ENCODE measurements at places on chromosomes 12 and 14.

- DNase-seq = no peak
Observed at GRCh38 chr14:104101086-104101621, 15.7 kb downstream of the ASPG start.

- DNase-seq = no peak
Observed at GRCh38 chr14:22026527-22026926, 352.9 kb upstream of the OR4E1 start.

DNA sequence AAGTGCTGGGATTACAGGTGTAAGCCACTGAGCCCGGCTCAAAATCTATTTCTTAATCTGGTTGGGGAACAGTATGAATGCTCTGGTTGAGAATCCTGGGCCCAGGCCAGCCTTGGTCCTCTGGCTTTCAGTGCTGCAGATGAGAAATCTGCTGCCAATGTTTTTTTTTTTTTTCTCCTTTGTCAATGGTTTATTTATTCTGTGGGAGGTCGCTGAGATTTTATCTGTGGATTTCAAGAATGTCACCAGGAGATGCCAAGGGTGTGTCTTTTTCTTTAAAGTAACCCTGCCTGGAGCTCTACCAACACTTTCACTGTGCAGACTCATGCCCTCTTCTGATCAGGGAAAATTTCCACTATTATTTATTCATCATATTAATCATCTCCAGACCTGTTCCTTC lies 3.6 kb downstream of the SLC25A29 start:
- DNase-seq = no peak

DNA sequence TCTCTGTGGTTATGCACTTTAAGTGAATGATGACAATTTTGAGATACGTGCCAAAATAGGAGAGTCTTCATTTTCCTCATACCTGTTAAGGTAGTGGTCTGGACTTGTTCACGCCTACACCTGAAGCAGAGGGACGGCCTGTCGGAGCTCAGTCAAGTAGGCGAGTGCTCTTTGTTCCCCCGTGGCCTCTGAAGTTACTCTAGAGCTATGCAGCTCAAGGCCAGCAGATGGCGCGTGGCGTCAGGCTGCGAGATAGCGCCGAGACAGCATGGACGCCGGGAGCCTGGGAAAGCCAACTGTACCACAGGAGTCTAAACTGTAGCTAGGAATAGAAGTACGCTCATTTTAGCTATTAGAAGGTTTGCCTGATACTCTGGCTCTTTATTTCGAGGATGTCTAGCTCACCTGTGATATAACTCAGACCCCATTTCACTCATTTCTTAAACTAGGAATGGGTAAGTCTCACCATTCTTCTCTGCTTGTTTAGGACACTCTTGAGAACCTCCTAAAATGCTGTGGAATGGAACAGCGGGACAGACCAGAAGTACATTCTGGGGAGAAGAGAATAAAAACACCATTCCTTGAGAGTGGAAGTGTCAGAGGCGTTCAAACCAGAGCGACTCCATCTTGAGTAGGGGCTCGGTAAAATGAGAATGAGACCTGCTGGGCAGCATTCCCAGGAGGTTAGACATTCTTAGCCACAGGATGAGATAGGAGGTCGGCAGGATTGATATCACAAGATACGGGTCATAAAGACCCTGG lies 267.4 kb upstream of the HMGA2 start:
- DNase-seq = peak; percentile 9

DNA sequence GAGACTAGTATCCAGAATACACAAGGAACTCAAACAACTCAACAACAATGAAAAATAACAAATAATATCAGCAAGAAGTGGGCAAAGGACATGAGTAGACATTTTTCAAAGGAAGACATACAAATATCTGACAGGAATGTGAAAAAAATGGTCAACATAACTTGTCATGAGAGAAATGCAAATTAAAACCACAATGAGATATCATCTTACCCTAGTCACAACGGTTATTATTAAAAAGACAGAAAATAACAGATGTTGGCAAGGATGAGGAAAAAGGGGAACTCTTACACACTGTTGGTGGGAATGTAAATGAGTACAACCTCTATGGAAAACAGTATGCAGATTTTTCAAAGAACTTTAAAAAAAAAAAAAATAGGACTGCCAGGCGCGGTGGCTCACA lies 20.4 kb downstream of the VWF start:
- no peak for DNase-seq

GRCh38 chr14:70000601-70001000 lies 121.4 kb downstream of the SMOC1 start:
- no peak for DNase-seq

DNA sequence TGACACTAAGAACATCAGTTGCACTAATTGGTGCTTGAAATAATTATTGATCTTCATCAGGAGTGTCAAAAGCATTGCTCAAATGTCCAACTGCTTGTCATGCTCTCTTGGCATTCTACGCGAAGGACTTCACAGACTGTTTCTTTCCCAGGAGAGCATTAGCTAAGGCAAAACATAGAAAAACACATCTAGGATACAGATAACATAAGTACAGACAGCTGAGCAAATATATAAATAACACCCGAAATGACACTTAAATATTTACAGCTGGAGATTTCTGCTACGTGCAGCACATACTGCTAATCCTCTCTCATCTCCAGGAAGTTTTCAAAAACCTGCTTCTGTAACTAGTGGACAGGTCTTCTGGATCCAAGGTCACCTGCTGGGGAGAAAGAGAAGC lies 120.0 kb upstream of the PRMT8 start:
- DNase-seq = no peak

DNA sequence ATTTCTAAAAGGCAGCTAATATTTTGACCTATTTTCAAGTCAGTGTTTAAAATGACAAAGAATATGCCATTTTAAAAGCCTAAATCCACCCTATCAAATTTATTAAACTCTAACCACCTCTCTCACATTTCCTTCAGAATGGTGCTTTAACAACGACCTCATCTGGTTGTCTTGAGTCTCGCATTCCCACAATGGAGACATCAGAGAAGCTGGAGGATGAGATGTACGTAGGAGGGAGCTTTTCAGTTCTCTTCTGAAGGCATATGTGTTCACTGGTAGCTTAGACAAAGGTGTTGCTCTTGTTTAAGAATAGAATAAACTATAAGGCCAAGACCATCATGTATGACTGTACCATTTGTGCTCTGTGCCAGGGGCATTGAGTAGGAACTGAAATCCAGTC lies 82.9 kb downstream of the BCL2L14 start:
- DNase-seq = no peak

- DNase-seq = no peak
Observed at GRCh38 chr12:101327051-101327450, 47.1 kb downstream of the UTP20 start.

DNA sequence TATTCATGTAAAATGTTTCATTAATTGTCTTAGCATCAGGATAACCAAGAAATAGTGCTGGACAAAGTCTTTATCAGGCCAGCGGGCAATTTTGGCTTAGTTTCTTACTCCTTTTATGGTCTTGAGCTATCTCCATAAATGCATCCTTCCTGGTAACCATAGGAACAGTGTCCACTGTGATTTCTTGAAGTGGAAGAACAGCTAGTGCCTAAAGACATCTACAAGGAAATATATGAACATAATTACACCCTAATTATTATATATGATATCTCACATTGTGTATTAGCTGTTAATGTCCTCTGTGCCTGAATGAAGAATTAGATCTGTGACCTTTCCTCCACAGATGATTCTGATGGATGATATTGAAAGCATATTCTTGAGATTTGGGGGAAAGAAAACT lies 286.7 kb upstream of the ATXN7L3B start:
- DNase-seq = no peak

DNA sequence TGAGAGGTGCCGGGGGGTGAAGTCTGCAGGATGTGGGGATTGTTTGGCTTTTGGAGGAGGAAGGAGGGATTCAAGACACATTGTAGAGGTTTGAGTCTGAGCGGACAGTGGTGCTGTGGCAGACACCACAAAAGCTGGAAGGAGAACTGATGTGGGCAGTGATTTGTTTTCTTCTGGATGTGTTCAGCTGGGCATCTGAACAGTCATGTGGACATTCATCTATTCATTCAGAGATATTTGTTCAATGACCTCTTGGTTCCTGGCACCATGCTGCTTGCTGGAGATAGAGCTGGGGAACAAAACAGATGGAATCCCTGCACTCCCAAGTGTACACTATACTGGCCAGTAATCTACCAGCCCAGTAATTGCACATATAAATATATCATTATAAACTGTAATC lies 64.0 kb downstream of the PTPN11 start:
- DNase-seq = no peak

- no peak for DNase-seq
Observed at GRCh38 chr14:89719366-89720075, 235.0 kb downstream of the EFCAB11 start.

- DNase-seq = no peak
Observed at GRCh38 chr12:54141431-54142113, 47.2 kb downstream of the SMUG1 start.

GRCh38 chr14:61050417-61050816 lies 69.4 kb downstream of the SLC38A6 start:
- no peak for DNase-seq

DNA sequence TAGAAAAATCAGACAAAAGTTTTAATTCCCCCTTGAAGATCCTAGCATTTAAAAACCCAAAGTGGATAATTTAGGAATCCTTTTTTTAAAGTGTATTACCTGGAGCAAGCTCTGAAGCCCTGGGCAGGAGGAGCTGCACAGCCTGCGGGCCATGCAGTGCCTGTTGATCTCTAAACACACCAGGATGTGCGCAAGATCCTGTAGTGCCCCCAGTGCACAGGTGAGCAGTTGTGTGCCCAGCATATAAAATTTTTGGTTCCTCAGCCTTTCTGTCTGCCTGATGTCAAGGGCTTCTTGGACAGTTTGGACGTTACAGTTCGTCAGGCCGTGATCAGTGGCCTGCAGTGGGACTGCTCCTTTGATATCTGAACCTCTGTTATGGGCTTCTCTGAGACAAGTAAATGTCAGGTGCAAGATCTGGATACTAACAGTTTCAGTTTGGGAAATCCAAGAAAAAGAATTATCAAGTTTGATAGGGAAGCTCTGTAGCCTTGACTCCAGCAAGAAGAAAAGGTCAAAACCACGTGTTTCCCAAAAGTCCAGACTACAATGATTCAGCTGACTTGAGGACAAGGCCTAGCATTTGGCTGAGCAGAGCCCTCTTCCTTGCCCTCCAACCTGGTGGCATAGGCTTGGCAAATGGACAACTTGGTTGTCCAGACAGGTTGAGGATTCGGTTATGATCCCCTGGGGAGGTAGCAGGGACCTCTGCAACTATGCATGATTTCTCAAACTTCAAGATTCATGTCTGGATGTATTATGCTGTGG lies 1.0 kb downstream of the ATXN7L3B start:
- no peak for DNase-seq

DNA sequence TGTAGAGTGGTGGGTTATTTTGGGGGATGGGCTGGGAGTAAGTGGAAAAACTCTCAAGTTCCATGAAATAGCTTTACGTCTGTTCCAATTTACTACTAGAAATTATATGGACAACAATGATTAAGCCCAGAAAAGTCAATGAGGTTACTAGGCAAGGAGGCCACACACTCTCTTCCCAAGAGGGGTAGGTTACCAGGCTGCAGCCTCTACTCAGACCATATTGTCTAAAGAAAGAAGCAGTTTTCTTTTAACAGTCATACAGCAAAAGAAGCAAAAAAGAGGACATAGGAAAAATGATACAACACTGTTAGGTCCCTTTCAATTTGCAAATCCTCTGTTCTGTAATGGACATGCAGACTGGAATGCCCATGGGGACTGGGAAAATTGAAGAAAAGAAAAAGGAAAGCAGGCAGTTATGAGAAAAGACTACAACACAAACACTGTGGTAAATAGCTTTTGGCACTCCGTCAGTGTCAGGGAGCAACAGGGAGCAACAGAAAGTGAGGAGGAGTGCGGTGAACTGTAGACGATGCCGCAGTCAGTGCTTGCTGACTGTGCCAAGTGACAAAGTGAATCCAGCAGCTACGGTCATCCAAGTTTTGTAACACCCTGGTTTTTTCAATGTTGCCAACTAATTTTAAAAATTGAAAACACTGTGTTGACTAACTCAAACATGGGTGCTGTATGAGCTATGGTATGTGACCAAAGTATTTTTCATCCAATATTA lies 39.8 kb upstream of the HMGA2 start:
- no peak for DNase-seq

DNA sequence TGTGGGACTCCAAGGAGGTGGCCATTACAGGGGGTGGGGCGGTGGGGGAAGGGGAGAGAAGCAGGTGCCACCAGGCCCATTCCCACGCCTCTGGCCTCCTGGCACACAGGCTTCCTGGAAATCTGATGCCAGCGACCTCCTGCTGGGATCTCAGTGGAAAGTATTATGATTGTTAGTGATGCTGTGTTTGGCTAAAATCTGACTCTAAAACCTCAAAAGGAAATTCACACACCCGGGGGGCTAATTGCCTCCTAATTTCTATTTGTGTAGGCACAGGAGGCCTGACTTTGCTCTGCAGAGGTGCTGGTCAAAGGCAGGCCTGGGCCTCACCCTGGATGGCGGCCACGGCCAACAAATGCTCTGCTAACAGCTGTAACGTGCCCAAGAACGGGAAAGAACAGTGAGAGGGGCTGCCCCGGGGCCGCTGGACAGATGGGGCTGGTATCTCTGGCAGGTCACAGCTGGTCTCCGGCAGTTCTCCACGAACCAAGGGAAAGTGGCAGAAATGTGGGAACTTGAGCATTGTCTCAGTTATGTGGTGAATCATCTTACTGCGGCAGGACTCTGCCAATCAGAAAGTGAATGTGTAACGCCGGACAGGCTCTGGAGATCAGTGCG lies 14.3 kb downstream of the FAM181A start:
- DNase-seq = no peak

DNA sequence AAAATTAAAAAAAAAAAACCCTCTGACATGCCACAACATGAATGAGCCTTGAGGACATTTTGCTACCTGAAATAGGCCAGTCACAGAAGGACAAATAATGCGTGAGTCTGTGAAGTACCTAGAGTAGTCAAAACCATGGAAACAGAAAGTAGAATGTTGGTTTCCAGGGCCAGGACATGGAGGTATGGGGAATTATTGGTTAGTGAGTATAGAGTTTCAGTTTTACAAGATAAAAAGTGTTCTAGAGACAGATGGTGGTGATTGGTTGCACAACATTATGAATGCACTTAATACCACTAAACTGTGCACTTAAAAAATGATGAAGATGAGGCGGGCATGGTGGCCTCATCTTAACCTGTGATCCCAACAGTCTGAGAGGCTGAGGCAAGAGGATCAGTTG lies 47.6 kb upstream of the ZFP36L1 start:
- DNase-seq = no peak

GRCh38 chr12:43333644-43334043 lies 218.4 kb downstream of the ADAMTS20 start:
- no peak for DNase-seq
